Kidney epithelial cell (primary cell): ENCODE measurements at places on chromosomes 7 and 10. TPM values are rescaled to one million over a fixed set of nuclear protein-coding genes. Genes with fewer than 3 reads are reported as not detected.

Gene PTPRN2
- 2.4 TPM in 2 replicates for total RNA-seq

Gene GRID2IP
- 0.13 TPM in 1 of 2 replicates, not detected in the other for total RNA-seq

Gene GDF2
- not detected in 2 replicates for total RNA-seq

Gene KLLN
- 1.0 TPM in 2 replicates for total RNA-seq

- no peak for DNase-seq
Observed at GRCh38 chr7:19665399-19666008, 43.3 kb downstream of the POLR1F start.

- no peak for DNase-seq
Observed at GRCh38 chr10:94412449-94412848, 10.1 kb downstream of the TBC1D12 start.
